ENCODE measurements at places on chromosomes 4 and X.

DNA sequence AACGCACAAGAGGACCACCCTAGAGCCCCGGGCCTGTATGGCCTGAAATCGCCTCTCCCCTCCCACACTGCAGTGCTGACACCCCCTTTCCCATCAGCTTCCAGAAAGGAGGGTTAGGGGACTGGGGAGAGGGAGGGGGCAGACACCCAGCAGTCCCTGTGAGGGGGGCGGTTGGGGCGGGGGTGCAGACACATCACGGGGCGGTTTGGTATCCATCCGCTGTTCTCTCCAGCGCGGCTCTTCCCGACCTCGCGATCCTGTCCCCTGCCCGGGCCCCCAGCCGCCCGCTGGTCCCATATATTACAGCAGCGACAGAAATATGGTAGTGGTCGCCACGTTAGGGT, 404 bp upstream of the GPRASP2 start:
- no peak for DNase-seq

DNA sequence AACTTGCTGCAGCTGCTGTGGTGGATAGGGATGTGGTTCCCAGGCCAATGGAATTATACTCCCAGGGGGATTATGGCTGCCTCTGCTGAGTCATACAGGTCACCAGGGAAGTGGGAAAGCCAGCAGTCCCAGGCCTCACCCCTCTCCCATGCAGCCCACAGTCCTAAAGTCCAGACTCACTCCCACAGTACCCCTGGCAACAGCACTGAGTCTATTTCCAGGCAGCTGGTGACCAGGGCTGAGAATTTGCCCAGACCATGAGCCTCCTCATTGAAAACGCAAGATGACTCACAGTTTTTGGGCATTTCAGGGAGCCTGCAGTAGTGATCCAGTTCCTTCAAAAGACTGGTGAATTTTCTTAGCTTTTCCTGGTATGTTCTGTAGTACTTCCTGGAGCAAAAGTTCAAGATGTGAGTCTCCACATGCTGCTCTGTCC, 137.6 kb downstream of the NPNT start:
- no peak for DNase-seq

GRCh38 chr4:116357758-116358157, 727.6 kb downstream of the TRAM1L1 start:
- no peak for DNase-seq

GRCh38 chr4:1048773-1049590, 37.6 kb downstream of the FGFRL1 start:
- no peak for DNase-seq

- no peak for DNase-seq
These were observed 52.3 kb upstream of the KLF3 start for GRCh38 chr4:38611676-38612075.

DNA sequence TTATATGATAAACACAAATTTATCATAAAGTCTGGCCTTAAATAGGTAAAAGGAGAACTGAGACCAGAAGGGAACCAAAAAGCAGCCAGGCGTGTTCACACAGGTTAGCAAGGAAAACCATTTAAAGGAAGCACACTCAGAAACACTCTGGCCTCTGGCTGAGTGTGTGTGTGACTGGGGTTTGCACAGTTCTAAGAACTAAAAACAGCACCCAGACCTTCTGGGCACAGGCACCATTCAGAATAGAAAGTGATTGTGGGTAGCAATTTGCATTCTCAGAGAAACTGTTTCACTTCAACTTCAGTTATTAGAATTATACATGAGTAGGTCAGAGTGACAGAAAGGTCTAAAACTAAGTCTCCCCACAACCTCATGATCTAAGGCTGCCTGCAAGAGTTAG, 10.0 kb downstream of the GPR82 start:
- DNase-seq = no peak

- DNase-seq = no peak
These were observed 160.1 kb downstream of the STK32B start for GRCh38 chr4:5211282-5211839.

- DNase-seq = no peak
These were observed 510.9 kb downstream of the ANKRD50 start for GRCh38 chr4:124201636-124202035.

DNA sequence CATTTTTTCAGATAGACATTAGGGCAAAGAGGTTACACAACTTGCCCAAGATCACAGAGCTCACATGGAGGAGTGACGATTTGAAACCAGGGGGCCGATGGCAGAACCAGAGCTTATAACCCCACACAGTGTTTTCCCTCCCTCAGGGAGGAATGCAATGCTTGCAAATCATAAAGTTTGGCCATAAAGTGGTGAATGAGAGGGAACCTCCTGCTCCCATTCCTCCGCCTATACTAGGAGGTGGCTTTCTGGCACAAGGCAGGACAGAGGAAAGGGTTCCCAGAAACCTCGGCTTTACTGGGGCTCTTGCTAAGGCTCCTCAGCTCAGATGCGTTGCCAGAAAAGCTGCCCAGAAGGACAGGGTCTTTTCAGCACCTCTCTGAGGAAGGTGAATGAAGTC, 19.3 kb downstream of the TMEM154 start:
- no peak for DNase-seq

DNA sequence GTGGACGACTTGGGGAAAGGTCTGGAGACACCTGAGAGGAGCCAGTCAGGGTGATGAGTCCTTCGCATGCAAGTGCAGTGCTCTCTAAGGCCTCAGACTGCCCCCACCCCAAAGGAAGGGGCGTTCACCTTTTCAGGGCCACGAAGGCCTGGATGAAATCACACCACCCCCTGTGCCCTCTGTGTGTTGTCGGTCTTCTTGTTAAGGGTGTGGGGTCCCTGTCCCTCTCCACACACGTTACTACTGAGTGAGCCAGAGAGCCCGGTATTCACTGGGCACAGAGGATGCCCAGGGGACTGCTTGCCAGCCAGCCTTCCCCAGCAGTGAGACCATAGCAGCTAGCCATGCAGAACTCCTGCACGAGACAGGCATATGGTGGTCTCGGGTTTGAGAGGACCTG, 72.0 kb downstream of the MTMR1 start:
- DNase-seq = no peak

DNA sequence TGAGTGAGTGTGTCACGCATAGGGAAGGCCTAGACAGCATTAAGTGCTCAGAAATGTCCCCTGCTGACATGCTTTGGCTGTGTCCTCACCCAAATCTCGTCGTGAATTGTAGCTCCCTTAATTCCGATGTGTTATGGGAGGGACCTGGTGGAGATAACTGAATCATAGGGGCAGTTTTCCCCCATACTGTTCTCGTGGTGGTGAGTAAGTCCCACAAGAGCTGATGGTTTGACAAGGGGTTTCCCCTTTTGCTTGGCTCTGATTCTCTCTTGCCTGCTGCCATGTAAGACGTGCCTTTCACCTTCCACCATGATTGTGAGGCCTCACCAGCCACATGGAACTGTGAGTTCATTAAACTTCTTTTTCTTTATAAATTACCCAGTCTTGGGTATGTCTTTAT, 78.0 kb downstream of the NSUN7 start:
- no peak for DNase-seq

DNA sequence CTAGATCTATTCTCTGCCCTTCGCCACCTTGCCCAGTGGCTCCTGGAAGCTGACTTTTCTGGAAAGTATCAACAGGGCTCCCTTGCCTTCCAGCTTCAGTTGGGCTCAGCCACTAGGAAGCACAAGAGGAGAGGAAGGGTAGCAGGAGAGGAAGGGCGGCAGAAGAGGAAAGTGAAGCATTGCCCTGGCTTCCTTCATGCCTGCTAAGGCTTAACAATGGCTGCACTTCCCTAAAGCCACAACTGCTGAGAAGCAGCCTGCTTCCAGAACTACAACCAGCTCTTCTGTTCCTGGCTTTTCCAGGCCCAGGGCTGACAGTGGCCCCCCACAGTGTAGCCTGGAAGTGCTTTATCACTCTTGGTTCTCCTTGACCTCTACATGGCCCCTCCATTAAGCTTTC, 29.1 kb upstream of the PGM2 start:
- no peak for DNase-seq

GRCh38 chr4:185523862-185524261, 11.4 kb downstream of the PDLIM3 start:
- DNase-seq = no peak

- no peak for DNase-seq
These were observed 21.1 kb downstream of the MSANTD1 start for GRCh38 chr4:3269991-3270611.

GRCh38 chrX:104187931-104188330, 21.7 kb downstream of the FAM199X start:
- DNase-seq = no peak

- no peak for DNase-seq
These were observed 298.3 kb downstream of the HS3ST1 start for GRCh38 chr4:11130195-11130970.

GRCh38 chrX:144566592-144566991, 680.7 kb upstream of the SPANXN1 start:
- no peak for DNase-seq

GRCh38 chrX:54992911-54993622, 921 bp downstream of the PFKFB1 start:
- DNase-seq = no peak

DNA sequence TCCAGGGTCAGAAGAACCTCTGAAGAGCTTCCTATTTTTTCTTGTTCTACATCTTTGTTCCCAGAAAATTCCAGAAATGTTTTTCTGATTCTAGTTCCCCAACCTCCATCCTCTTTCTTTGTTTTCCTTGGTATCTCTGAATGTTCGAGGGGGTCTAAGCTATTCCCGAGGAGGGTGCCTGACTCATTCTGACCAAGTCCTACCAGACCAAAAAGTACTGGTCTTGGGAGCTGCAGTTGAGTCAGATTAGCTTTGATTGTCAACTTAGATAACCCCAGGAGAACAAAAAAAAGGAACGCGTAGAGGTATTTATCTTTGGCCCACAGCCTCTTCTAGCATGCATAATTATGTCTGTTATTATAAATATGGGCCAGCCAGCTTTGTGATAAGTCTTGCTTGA, 12.1 kb upstream of the TENM3 start:
- no peak for DNase-seq

- DNase-seq = no peak
These were observed 144.2 kb downstream of the PDHA2 start for GRCh38 chr4:95984081-95984480.

- no peak for DNase-seq
These were observed 49.5 kb downstream of the HTRA3 start for GRCh38 chr4:8319061-8319460.

DNA sequence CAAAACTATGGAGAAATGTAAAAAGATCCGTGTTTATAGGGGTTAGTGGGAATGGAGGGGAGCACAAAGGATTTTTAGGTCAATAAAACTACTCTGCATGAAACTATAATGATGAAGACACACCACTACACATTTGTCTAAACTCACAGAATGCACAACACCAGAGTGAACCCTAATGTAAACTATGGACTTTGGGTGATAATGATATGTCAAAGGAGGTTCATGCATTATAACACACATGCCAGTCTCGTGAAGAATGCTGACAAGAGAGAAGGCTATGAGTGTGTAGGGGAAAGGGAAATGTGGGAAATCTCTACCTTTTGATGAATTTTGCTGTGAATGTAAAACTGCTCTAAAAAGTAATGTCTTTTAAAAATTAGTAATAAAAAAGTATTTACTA, 183.3 kb downstream of the MAB21L2 start:
- DNase-seq = no peak

DNA sequence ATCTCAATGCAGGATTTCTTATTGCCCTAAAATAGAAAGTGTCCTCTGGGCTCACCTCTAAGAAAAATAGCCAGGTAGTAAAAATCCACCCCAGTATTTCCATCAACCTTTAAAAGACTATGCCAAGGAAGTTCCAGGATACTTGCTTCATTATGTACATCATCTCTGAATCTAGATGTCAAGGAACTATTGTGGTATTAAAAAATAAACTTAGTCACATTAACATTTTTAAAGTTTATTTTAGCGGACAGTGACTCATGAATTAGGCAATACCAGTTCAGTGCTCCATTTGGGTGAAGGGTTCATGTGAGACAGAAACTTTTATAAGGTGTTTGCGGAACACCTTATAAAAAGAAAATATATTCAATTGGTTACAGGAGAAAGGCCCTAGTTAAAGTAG, 209.2 kb downstream of the ADAM29 start:
- DNase-seq = no peak

DNA sequence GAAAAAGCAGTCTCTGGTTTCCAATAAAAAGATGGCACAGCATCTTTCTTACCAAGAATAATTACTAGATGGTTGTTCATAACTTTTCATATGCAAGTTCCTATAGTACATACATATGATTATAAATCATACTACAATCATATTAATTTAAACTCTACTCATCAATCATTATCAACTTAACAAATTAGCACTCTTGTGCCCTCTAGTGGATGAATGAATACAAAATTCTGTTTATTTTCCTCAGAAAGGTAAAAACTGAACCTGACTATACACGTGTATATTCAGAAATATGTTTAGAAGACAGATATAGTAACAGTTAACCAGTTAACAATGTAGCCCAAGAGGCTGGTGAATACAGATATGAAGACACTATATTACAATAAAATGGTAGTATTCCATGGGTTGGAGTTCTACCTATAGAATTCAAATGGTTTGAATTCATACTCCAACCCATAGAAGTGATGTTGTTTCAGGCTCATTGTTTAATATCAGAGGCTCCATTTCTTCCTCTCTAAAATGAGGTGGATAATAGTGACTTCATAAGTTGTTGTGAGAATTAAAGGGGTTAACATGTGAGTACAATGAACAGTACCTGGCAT, 100.0 kb downstream of the ADAMTS3 start:
- DNase-seq = no peak

- no peak for DNase-seq
These were observed 76.2 kb upstream of the CHRDL1 start for GRCh38 chrX:110871839-110872238.

- DNase-seq = no peak
These were observed 44.3 kb downstream of the TASL start for GRCh38 chrX:30533266-30533665.

DNA sequence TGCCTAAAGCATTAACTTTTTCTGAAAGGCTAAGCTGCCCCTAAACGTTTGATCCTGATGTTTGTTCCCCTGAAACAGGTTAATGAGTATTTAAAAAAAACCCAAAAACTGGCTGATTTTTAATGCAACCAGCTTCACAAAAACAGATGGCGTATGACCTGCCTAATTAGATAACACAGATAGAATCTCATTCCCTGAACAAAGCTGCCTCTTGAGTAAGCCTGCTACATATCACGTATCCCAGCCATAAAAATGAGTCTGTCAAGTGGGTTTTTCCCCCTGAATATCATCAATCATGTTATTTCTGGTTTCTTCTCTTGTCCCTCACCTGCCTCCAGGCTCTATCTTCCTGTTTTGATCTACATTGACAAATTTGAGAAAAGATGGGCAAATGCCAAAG, 154.2 kb upstream of the FAM9B start:
- no peak for DNase-seq

- no peak for DNase-seq
These were observed 86.7 kb downstream of the ATP8A1 start for GRCh38 chr4:42570221-42570620.

- no peak for DNase-seq
These were observed 437.7 kb upstream of the FRG1 start for GRCh38 chr4:189502841-189503435.
